ENCODE measurements at places on chromosomes 5 and 9.

- no peak for DNase-seq
Observed at GRCh38 chr9:35790025-35790384, 1.4 kb upstream of the NPR2 start.

GRCh38 chr5:153148624-153148976, 341.9 kb upstream of the GRIA1 start:
- no peak for DNase-seq

DNA sequence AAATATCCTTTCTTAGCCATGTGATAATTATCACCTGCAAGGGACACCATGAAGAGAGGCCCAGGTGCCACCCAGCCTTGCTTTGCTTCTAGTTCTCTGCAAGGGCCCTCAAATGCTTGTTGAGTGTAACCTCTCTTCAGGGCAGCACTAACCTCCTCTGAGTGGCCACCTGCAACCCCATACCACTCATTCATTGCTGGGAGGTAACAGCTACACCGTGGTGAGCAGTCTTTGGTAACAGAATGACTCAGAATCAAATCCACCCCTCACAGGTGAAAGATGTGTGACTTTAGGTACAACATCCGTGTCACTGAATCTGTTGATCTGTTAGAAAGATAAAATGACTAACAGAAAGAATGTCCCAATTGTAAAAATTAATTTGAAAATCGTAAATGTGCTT, 365.1 kb upstream of the TRPC7 start:
- no peak for DNase-seq

- DNase-seq, result no peak
Observed at GRCh38 chr5:127055880-127056653, 17.2 kb downstream of the C5orf63 start.

- DNase-seq, result peak; percentile 48
Observed at GRCh38 chr5:172283020-172283861, at the start of gene UBTD2. TSS of gene UBTD2 (minus strand) at chr5:172283764. CDS start at chr5:172283665, 99 bp downstream.

DNA sequence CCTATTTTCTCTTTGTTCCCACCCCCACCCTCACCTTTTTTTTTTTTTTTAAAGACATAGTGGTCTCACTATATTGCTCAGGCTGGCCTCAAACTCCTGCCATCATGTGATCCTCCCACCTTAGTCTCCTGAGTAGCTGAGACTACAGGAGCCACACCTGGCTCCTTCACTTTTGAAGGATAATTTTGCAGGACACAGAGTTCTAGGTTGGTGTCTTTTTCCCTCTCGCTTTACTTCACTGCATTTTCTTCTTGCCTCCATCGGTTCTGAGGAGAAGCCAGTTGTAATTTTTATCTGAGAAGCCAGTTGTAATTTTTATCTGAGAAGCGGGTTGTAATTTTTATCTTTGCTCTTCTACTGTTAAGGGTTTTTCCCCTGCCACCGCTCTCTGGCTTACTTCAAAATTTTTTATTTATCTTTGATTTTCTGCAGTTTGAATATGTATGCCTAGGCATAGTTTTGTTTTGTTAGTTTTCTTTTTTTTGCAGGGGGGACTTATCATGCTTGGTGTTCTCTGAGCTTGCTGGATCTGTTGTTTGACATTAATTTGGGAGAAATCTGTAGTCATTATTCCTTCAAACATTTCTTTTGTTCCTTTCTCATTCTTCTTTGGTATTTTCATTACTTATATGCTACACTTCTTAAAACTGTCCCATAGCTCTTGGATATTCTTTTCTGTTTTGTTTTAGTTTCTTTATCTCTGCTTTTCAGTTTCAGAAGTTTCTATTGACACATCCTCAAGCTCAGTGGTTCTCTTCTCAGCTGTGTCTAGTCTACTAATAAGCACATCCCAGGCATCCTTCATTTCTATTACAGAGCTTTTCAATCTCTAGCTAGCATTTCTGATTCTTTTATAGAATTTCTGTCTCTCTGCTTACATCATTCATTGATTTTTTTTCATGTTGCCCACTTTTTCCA, 148.2 kb upstream of the CHD1 start:
- no peak for DNase-seq

- no peak for DNase-seq
Observed at GRCh38 chr5:107012371-107012770, 658.4 kb downstream of the EFNA5 start.

DNA sequence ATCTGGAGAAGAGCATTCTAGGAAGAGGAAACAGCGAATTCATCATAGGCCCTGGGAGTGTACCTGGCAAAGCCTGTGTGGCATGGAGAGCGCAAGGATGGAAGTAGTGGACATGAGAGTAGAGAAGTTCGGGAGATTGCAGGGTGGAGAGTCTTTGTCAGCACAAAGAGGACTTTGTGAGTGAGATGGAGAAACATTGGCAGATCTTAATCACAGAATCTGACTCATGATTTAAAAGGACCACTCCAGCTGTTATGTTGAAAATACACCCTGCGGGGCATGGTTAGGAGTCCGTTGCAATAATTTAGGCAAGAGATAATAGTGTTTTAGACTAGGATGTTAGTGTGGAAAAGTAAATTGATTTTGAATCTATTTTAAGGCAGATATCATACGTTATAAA, 116.9 kb downstream of the HACD4 start:
- no peak for DNase-seq

DNA sequence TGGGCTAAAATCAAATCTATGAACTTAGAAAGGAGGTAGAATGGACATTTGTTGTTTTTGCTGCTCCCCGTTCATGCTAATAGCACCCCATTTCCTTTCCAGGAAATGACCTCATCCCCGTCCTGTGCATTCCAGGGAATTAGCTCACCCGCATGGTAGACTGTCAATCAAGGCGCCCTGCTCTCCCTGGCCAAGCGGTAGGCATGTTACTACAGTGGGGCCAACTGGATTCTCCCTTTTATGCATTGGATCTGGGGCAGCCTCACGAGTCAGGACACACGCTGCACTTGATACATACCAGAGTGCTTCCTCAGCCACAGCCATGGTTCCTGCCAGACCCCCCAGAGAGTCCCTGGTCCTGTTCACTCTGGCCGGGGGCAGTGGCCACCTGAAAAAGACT, 111.0 kb upstream of the PTCH1 start:
- no peak for DNase-seq

GRCh38 chr5:72523960-72524582, 16.9 kb upstream of the ZNF366 start:
- peak; percentile 48 for DNase-seq

DNA sequence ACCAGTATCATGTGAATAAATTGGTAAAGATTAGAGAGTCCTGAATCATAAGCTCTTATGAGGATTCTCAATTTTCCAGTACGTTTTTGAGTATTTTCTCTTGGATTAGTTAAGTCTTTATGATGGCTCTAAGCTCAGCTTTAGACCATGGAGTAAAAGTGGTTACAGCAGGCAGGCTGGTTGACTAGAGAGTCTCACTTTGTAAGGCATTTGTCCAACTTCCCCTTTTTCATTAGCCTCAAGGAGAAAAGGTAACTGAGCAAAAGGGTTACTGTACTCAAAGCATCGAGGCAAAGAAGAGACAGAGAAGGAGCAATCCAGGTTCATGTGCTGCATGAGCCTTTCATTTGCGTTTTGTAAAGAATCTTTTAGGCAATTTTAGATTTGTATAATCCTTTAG, 8.5 kb downstream of the NOP16 start:
- DNase-seq, result no peak

DNA sequence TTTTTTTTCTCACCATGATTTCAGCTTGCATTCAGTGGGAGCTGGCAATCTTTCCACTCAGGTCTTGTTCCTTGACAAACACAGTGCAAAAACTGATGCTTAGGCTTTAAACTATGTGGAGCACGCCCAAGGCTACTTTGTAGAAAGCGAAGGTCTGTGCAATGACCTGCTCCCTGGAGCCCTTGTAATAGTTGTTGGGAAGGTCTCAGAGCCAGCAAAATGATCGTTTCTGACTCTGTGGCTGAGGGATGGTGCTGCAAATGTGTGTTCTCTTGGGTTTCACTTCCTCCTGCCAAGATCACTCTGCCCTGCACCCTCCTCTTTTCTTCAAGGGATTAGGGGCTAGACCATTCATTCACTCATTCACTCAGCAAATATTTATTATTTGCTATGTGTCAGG, 249.7 kb upstream of the MAP3K1 start:
- DNase-seq, result no peak

DNA sequence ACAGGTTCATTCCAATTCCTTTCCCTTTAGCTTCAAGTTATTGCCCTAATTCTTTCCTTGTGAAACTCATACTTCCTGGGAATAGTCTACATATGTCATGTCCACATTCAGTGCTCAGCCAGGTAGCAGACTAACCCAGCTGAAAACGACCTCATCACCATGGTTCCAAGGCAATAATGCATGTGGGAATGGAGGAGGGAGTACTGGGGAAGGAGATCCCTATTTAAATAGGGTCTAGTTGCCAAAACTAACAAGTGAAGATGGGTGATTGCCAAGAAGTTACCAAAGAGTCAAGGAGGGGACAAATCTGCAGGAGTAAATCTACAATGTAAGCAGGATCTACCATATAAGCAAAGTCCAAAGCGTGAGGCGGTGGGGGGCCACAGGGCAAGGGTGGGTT, 47.3 kb upstream of the MCTP1 start:
- DNase-seq, result no peak

DNA sequence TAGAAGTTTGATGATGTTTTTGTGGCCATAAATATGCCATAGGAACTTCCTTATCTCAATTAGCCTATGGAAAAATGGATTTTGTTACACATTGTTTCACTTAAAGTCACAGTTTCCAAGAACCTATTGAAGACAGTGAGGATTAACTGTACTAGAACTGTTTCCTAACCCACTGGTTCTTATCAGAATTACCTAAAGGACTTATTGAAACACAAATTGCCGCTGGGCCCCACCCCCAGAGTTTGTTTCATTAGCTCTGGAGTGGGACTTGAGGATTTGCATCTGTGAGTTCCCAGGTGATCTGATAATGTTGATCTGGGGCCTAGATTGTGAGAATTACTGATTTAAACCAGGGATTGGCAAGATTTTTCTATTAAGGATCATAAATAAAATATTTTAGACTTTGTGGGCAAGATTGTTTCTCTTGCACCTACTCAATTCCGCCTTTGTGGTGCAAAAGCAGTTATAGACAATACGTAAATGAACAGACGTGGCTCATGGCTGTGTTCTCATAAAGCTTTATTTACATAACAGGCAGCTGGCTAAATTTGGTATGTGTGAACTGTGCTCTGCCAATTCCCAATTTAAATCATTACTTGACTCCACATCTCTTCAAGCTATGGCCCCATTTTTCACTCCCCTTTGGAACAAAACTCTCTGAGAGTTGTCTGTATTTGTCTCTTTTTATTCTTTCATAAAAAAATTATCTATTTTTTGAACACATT, 9.3 kb downstream of the JAK2 start:
- DNase-seq, result no peak

DNA sequence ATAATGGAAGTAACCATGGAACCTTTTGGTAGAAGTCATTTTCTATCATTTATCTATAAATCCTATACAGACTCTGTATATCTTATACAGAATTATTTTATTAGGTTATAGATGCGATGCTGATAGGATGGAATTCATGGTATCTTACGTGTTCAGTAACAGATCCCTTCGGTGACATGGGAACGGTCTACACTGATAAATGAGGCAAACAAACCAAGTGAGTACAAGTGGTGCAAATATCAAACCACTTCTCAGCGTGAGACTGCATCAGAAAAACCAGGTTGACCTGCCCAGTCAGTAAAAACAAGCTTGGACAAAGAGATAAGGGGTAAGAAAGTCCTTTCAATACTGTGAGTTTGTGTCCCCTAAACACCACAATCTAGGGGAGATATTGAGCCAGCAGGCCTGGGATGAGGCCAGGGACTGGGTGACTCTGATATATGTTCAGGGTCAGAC, 215.5 kb downstream of the GAPVD1 start:
- DNase-seq, result no peak

GRCh38 chr5:167699432-167699831, 592.0 kb upstream of the WWC1 start:
- DNase-seq, result peak; percentile 99

GRCh38 chr9:72394066-72394465, 29.1 kb upstream of the ZFAND5 start:
- no peak for DNase-seq

DNA sequence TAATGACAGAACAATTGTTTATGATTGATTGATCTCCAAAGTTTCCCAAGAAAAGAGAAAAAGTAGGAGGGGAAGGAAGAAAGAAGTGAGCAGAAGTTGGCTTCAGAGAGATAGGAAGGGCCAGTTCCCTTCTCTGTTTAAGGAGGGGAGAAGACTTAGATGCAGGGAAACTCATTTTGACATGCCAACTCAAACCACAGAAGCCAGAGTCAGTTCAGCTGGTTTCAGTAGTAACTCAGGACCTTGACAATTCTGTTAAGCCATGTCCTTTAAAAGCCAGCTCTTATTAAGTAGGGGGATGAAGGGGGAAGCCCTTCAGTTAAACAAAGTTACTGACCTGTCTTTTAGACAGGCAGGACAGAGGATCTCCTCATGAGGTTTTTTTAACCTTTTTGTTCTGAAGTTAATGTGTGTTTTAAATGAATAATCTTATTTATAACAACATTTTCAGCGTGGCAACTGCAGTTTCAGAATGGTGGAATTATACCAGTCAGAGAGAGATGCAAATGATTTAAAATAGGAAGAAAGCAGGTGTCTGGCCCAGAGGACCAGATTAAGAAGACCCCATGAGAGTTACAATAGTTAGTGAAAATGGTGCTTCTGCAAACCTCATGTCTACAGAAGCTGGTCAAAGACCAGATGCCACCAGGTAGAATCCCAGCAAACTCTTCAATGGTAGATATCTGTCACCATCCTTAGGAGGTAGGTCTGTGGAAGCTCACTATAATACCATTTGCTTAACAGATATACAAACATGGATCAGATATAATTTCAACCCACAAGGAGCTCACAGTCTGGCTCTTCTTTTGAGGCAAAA, 29.3 kb upstream of the ABL1 start:
- no peak for DNase-seq

DNA sequence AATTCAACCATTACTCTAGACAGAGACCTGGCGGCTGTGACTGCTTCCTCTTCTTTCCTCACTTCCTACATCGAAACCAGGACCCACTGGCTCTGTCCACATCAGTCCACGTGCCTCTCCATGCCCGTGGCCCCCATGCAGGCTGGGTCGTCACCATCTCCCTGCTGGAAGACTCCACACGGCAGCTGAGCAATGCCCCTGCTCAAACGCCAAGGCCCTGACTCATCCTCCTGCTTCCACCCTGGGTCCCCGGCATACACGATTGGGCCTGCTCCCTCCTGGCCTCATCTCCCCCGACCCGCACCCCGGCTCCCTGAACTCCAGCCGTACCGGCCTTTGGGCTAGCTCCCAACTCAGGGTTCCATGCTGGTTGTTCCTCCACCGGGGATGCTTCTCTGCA, 67.2 kb upstream of the IER5L start:
- DNase-seq, result no peak

Data from fibroblast of skin of left quadriceps (primary cell).